MM.1S (cell line): ENCODE measurements at places on chromosomes 5 and 9.
A peak's percentile ranks its signal among the peaks of the same experiment; 100 is the strongest.

DNA sequence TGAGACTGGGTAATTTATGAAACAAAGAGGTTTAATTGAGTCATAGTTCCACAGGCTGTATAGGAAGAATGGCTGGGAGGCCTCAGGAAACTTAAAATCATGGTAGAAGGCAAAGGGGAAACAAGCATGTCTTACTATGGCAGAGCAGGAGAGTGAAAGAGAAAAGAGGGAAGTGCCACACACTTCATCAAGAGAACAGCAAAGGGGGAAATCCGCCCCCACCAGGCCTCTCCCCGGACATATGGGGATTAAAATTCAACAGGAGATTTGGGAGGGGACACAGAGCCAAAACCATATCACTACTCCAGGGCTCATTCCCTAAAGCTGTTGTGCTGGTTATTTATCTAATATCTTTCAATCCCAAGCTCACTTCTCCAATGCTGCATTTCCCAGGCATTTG, 50.2 kb upstream of the NR3C1 start:
- no peak for DNase-seq

DNA sequence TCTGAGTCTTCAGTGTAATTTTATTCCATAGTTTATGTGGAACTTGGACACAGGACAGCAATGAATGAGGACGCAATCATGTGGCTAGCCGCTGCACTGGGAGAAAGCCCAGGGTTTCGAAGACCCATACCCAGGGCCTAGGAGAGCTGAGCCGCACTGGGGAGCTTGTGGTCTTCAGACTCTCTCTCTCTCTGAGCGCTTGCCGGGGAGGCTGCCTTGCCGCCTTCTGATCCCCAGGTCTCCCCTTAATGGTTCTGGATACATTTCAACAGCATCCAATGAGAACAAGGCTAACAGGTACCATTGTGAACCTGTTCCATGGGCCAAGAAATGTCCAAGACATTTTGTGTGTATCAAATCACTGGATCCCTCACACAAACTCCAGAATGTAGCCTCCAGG, 383.4 kb downstream of the ICE1 start:
- no peak for DNase-seq

- peak; percentile 57 for DNase-seq
Observed at GRCh38 chr9:677461-678097, 163.9 kb upstream of the DMRT1 start.

- DNase-seq: no peak
Observed at GRCh38 chr9:130665431-130666392, 1.3 kb downstream of the PRDM12 start.

- no peak for DNase-seq
Observed at GRCh38 chr5:96522635-96523355, 89.7 kb upstream of the PCSK1 start.

- peak; percentile 57 for DNase-seq
Observed at GRCh38 chr5:32276173-32276853, 36.4 kb downstream of the MTMR12 start.
